ENCODE measurements at places on chromosomes 2 and 18. TPM values are rescaled to one million over a fixed set of nuclear protein-coding genes. Genes with fewer than 3 reads are reported as not detected.

SFT2D3 gene
- 8.2 TPM for total RNA-seq

FHOD3 gene
- total RNA-seq: 16.9 TPM

IKZF2 gene
- total RNA-seq: 1.1 TPM

LAMA1 gene
- 12.5 TPM for total RNA-seq

C2orf81 gene
- total RNA-seq: 1.6 TPM

RAB6C gene
- total RNA-seq: not detected

MOCOS gene
- total RNA-seq: 24.9 TPM

PRSS56 gene
- not detected for total RNA-seq

PMAIP1 gene
- 53.3 TPM for total RNA-seq

SLC23A3 gene
- 1.1 TPM for total RNA-seq

WIPF1 gene
- total RNA-seq: 4.6 TPM

GDF7 gene
- total RNA-seq: under 0.01 TPM

CCL20 gene
- total RNA-seq: 1.1 TPM

UGT1A7 gene
- not detected for total RNA-seq

GCKR gene
- total RNA-seq: 0.43 TPM

RAB12 gene
- 42.2 TPM for total RNA-seq

KCTD1 gene
- 13.9 TPM for total RNA-seq

CXCR1 gene
- total RNA-seq: not detected

GAREM2 gene
- total RNA-seq: 1.3 TPM

BZW1 gene
- total RNA-seq: 705 TPM
